ENCODE measurements at places on chromosomes 12 and 14.

DNA sequence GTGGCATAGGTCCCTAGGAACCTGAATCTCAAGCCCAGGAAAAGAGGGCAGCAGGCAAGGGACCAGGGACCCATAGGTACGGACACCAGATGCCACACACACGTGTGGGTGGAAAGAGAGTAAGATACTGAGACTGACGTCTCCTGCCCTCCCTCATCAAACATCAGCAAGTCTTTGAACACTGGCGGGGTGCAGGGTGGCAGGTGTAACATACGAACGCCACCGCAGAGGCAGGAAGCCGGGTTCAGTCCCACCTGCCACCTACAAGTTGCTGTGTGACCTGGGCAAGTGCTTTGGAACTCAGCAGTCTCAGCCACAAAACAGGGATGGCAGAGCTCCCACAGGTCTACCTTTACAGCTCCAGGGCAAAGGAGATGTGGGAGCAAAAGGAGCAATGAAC, 11.1 kb downstream of the ACTN1 start:
- DNase-seq, result no peak

DNA sequence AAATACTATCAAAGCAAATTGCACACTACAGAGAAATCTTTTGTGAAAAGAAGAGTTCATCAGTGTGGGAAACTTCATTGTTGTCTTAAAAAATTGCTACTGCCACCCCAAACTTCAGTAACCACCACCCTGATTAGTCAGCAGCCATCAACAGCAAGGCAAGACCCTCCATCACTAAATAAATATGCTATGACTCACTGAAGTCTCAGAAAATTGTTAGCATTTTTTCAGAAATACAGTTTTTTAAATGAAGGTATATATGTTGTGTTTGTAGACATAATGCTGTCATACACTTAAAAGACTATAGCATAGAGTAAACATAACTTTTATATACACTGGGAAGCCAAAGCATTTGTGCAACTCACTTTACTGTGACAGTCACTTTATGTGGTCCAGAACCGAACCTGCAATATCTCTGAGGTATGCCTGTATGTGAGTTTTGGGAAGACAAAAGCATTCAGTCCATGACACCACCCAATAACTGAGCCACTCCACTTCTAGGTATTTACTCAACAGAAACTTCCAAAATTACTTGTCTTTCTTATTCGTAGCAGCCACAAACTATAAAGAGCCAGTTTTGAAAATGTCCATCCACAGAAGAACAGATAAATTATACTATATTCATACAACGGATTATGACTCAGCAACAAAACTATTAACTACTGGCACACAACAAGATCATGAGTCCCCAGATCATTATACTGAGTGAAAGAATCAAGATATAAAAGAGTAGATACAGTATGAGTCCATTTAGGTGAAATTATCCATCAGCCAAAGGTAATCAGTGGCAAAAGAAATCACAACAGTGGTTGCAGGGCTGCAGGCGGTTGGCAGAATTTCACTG, 649.6 kb downstream of the BCL11B start:
- no peak for DNase-seq

DNA sequence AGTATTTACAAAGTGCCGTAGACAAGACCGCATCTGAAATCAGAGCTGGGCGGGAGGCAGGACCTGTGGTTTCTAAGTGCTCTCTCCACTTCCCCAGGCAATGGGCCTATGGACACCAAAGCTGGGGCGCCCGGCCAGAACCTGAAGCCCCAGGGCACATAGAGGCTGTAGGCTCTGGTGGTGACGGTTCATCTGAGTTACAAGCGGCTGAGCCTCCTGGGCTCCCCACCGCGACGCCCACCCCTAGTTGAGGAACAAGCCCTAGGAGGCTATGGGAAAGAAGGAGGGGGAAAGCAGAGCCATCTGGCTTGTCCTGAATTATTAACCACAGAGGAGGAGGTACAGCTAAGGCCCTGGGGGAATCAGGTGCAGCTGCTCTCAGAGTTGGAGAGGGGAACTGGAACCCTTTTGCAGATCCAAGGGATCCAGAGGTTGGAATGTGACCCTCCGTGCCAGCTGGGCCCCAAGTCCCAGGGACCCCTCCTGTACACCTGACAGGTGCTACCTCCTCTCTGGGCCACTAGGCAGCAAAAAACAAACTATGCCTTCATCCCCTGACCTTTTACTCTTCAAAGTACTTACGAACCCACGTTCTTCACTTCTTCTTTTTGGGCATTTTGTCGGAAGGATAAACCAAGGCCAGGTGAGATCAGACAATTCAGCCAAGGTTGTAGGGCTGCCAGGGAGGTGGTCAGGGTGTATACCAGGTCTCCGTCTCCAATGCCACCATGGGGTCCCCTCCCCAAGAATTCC, 77.2 kb downstream of the ARL6IP4 start:
- DNase-seq, result no peak

- DNase-seq, result no peak
These were observed 7.6 kb upstream of the RAD51AP1 start for GRCh38 chr12:4530982-4531586.

DNA sequence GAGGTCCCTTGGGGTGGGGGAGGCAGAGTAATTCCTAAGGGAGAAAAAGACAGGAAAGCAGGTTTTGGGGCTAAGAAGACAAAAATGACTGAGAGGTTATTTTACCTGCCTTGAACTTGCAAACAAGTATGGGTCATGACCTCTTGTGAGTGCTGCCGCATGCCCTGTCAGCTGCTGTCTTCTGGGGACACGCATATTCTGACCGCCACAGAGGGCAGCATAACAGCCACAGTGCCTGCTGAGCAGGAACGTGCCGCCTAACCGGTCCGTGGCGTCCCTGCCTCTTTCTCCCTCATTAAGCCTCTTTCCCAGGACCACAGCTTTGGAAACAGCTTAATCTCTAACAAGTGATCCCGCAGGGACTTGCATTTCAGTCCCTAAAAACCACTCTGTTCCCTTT, 51.3 kb upstream of the KCNA1 start:
- DNase-seq, result no peak

DNA sequence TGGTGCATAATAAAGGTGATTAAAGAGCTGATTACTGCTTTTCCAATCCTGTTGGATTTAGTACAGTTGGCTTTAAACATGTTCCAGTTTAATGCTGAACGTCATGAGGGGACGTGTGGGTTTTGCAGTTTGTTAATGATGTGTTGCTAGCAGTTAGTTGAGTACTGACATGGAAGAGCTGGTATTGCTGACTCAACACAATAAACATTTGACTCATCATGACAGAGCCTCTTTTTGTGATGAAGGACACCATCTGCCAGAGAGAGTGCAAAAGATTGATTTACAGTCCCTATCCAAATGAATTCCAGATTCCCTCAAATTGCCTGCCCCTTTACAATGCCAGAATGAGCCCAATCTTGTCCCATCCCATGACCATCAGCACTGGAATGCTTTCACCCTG, 346.2 kb upstream of the PRICKLE1 start:
- no peak for DNase-seq

DNA sequence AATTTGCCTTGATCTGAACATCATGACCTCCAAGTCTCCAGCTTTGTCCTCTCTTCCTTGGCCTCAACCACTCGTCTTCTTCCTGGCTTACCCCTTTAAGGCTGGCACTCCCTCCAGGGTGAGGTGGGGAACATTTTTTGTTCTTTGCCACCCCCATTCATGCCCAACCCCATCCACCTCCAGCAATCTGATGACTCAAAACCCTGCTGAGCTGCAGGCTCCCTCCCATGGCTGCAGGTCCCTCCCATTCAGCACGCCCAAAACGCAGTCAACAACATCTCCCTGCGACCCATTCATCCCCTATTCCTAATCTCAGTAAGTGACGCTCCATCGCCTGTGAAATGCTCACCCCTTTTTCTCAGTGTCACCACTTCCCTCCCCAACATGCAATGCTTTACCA, 138.8 kb upstream of the PRMT8 start:
- no peak for DNase-seq

DNA sequence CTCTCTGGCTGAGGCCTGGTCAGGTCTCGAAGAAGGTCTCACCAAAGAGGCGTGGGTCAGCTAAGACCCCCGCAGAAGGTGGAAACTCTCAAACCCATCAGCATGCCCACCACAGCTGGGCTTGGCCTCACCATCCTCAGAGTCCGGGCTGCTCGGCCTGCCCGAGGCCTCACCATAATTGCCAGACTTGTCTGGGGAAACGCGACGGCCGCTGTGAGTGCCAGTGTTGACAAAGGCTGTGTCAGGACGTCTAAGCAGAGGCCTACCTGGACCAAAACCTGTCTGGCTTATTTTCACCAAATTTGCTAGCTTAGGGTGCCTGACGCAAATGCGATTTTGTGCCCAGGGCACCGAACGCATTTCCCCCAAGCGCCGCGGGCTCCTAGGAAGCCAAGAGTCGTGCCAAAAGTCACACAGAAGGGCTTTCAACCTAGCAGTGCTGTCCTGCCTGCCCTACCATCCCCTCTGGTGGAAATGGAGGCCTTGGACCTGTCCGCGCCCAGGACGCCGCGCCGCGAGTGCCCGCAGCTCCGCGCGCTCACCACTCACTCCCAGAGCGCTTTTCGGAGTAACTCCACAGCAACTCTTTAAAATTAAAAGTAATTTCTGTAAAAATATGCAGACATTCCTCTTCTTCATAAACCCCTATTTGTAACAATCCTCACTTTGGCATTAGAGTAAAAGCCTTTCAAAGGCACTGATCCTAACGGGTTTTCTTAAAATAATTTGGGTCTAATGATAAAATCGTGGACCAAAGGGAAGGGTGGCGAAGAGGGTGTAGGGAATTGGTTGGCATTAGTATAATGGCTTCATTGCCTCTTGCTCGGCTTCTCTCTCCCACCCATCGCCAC, 1.2 kb upstream of the ALX1 start:
- DNase-seq, result no peak

- DNase-seq, result peak; percentile 56
These were observed 15.2 kb upstream of the RNASE12 start for GRCh38 chr14:20606190-20606901.

GRCh38 chr12:31231611-31232360, 94.2 kb downstream of the SINHCAF start:
- DNase-seq, result no peak

DNA sequence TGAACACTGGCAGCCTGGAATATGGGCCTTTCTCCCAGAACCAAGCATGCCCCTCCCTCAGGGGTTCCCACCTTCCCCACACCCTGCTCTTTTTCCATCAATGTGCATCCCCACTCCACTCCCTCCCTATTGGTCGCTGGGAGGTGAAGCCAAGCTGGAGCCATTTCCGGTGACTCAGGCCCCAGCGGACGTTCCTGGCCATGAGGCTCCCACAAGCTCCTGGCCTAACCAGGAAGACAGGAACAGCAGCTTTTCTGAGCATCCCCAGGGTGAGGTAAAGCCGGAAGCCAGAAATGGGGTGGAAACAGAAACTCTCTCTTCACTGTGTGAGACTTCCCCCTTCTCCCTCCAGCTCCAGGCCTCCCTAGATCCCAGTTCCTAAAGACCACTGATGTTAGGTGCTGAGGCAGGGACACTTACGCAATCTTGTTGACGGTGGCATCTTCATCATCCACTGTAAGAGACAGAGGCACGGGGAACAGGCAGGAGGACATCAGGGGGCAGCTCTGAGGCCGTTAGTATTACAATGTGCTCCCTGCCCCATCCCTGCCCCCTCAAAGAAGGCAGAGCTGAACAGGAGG, 5.1 kb downstream of the LMBR1L start:
- no peak for DNase-seq

GRCh38 chr12:76674669-76675315, 89.1 kb upstream of the ZDHHC17 start:
- DNase-seq, result no peak

- no peak for DNase-seq
These were observed 68.7 kb downstream of the RGS6 start for GRCh38 chr14:72000907-72001306.

DNA sequence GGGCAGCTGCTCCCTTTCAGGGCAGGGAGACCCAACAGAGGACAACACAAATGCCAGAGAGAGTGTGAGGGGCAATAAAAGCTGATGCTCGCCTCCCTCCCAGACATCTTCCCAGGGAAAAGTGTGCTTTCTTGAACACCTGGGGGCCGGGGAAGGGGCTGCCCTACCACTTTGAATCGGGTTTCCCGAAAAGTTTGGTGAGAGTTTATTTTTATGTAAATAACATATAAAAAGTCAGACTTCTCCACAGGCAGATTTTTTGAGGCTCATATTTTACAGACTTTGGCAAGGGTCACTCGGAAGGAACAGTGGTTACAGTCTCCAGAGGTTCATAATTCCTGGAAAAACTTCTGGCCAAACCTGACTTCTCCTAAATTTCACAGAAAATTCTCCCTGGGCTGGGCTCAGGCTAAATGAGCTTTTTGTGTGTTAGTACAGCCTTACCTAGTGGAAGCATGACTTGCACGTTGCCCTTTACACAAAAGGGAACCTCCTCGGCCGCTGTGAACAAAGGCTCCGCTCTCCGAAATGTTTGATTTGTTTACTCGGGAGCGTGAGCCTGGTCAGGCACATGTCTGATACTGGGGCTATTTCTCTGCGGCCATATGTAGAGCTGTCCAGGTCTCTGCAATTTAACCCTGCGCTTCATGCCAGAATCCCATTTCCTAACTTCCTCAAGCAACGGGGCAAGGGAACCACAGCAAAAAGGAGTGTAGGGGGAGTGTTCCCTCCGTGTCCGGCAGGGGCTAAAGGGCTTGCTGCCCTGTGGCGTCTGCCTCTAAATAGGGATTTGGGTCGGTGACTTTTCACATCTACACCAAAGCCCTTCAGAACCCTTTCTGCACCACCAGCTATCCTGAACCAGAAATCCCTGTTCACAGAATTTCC, 3.4 kb downstream of the RTL1 start:
- DNase-seq, result no peak

DNA sequence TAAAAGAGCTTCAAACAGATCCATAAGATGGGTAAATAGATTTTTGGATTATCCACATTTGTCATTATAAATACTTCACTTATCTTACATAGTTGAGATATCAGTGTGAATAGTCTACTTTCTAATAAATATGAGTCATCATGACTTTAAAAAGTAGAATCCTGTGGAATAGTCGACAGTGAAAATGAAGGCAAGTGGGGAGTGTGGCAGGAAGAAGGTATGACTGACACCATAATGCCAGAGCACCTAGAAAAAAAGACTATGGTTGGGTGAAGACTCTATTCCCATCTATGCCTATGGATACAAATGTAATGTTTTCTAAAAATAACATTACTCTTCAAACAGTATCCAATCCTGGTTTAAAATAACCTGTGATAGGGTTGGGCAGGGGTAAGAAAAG, 117.5 kb downstream of the MDGA2 start:
- no peak for DNase-seq

GRCh38 chr12:124762384-124762783, 101.3 kb downstream of the SCARB1 start:
- no peak for DNase-seq

Data from inflammatory macrophage (primary cell).